ENCODE measurements at places on chromosomes 1 and 21.

DNA sequence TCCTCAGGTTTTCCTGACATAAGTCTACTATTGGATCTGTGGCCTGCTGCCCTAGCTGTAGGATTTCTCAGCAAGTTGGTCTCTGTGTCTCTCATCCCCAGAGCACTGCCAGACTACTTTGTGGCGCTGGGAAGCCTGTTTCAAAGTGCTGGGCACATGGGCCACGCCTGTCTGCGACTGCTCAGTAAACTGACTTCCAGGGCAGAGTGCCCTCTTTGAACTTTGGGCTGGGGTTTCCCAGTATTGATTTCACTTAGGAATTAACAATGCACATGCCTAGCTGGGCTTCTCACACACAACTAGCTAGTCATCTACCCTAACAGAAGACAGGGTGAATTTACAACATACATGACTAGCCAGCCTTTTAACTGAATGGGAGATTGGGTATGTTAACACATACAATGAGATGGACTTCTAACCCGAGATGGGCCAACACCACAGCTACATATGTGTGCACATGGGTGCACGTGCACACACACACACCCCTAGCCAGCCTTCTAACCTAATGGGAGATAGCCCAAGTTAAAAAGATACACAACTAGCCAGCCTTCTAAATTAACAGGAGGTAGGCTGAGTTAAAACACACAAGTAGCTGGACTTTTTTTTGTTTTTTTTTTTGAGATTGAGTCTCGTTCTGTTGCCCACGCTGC, 6.9 kb upstream of the TRIM17 start:
- DNase-seq, result no peak

- DNase-seq, result peak; percentile 83
Observed at GRCh38 chr1:39102537-39103327, 76.6 kb downstream of the NDUFS5 start.

GRCh38 chr1:11855430-11855829, 3.3 kb downstream of the NPPB start:
- no peak for DNase-seq

- DNase-seq, result no peak
Observed at GRCh38 chr1:223066415-223066814, 76.6 kb downstream of the TLR5 start.

DNA sequence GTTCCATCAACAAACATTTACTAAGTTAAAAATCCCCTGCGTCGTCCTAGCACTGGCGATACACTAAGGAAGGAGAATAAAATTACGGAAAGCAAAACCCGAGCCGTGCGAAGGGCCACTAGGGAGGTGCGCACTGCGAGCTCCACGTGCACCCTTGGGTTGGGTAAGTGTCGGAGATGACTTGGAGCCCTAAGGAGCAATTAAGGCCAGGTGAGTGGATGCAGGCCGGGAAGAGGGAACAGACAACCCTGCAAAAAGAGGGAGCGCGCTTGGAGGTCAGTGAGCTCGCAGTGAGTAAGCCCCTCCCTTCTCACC, 704 bp downstream of the WDR4 start:
- DNase-seq, result no peak

DNA sequence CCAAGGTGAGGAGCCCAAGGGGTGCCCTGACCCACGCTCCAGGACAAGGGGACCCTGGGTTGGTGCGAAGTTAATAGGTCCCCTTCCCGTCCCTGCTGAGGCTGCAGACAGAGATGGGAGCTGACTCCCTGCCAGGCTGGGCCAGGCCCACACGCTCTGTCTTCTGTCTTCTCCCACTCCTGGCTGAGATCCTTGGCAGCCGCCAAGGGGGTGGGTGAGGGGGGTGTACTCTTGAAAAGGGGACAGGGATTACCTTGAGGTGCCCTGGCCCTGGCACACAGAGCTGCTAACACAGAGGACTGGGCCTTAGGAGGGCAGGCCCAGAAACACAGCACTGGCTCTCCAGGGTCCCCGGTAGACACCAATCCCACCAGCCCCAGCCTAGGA, 11.0 kb upstream of the CTRC start:
- no peak for DNase-seq

- peak; percentile 68 for DNase-seq
Observed at GRCh38 chr21:33362044-33362555, 37.3 kb downstream of the IFNAR1 start.

DNA sequence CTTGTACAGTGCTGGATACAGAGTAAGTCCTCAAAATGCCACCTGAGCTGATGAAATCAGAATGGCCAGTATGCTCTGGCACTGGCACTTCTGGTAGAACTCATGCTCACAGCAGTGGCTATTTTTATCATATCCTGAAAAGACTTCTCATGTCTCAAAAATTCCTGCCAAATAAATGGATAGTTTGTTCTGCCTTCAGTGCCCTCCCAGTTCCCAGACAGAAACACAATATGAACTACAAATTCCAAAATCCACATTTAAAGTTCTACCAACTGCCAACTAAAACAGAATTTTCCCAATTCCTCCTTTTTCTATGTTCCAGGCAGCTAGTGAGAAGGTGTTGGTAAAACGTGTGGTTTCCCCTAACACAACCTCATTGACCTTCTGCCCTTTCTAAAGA, 51.4 kb upstream of the RGS1 start:
- no peak for DNase-seq

- DNase-seq, result no peak
Observed at GRCh38 chr21:16588433-16588860, 858.7 kb downstream of the USP25 start.

DNA sequence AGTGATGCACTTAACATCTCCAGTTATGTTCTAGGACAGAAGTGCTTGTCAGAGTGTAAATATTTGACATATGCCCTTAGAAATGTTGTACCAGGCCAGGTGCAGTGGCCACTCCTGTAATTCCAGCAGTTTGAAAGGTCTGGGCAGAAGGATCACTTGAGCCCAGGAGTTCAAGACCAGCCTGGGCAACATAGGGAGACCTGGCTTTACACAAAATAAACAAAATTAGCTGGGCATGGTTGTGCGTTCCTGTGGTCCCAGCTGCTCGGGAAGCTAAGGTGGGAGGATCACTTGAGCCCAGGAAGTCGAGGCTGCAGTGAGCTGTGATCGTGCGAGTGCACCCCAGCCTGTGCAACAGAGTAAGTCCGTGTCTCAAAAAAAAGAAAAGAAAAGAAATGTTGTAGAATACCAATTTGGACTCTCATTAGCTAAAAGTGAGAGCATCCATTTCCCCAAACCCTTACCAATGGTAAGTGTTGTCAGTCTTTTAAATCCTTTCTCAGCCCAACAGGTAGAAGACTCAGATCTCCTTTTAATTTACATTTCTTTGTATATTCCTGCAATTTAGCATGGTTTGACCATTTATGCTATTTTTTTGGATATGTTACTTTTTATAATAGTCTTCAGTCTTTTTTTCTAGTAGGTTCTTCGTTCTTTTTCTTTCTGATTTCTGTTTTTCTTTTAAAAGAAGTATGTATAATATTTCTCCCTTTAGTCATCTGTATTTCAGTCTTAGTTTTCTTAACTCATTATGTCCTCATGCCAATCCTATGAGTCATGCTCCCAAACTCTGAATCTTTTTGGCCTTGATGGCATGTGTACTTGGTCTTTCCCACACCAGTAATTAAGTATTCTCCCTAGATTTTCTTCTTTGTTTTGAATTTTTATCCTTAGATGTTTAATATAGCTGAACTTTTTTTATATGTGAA, 74.4 kb downstream of the CAMTA1 start:
- no peak for DNase-seq

DNA sequence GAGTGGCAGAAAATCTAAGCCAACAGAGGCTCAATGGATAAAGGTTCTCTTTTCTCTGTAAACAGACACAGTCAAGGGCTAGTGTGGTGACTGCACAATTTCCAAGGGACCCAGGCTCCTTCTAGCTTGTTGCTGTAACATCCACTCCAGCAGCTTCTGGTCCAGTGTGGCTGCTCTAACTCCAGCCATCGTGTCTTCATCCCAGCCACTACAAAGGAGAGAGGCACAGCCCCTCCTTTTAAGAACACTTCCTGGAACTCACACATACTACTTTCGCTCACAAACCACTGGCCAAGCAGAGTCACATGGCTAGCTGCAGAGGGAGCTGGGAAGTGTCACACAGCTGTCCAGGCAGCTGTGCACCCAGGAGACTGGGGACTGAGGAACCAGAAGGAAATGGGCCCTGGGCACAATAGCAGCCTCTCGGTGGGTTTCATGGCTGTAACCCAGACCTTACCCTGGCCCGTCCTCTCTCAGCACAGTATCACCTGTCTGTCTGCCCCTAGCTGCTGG, 188.6 kb upstream of the VAMP3 start:
- no peak for DNase-seq

GRCh38 chr1:195733826-195734225, 874.4 kb downstream of the KCNT2 start:
- DNase-seq, result peak; percentile 56

GRCh38 chr1:73953586-73953985, 244.4 kb downstream of the LRRIQ3 start:
- DNase-seq, result no peak

DNA sequence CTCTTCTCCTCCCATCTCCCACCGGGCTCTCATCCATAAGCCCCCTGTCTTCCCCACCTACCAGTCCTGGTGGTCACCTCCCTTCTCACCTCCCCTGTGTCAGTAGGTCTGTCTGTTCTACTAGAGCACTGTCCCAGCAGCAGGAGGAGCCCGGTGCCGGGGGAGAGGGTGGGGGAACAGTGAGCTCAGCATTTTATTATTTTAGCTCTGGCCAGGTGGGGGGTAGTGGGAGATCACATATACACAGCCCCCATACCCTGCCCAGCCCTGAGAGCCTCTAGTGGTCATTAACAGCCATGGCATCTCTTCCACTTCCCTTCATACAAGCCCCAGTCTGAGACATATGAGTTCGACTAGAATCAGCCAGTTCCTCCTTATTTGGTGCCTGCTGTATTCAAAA, at the start of gene TMOD4:
TMOD4 (minus strand) TSS at position 119 of the 400 bp plus-strand sequence. CDS start 1,106 bp downstream, outside the sequence.
- DNase-seq, result peak; percentile 66

DNA sequence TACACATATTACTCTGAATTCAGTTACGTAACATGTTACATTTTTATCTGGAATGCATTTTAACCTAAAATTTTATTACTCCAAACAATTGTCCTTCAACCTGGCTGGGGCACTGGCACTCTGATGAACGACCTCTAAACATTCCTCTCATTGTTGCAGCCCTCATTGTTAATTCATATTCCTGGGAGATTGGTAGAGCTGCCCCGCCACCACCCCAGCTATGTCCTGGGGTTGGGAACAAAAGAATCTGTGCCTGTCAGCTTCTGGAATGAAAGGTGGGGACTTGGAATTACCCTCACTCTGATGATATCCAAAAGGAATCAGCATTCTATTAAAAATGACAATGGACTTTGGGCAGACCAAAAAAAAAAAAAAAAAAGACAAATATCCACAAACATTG, 38.0 kb upstream of the DESI2 start:
- no peak for DNase-seq

- DNase-seq, result no peak
Observed at GRCh38 chr1:238592621-238593020, 701.9 kb upstream of the ZP4 start.

GRCh38 chr1:185049670-185050069, 4.3 kb downstream of the RNF2 start:
- DNase-seq, result no peak

DNA sequence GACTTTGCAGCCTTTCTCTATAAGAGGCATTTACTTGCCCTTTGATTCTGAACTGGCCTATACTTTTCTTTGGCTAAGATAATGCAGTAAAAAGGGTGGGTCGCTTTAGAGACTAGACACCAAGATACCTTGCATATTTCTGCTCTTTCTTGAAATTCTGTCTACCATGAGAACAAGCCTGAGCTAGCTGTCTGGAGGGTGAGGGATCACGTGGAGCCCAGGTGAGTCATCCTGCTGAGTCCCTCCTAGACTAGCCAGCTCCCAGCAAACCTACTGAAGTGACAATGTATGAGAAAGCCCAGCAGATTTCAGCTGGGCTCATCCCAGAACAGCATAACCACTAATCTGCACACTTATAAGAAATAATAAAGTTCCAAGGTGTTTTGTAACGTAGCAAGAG, 408.0 kb upstream of the KAZN start:
- DNase-seq, result no peak

GRCh38 chr1:36087233-36088123, 1.2 kb upstream of the ADPRS start:
- peak; percentile 53 for DNase-seq

- peak; percentile 42 for DNase-seq
Observed at GRCh38 chr1:16351456-16351993, 755 bp downstream of the FBXO42 start.

DNA sequence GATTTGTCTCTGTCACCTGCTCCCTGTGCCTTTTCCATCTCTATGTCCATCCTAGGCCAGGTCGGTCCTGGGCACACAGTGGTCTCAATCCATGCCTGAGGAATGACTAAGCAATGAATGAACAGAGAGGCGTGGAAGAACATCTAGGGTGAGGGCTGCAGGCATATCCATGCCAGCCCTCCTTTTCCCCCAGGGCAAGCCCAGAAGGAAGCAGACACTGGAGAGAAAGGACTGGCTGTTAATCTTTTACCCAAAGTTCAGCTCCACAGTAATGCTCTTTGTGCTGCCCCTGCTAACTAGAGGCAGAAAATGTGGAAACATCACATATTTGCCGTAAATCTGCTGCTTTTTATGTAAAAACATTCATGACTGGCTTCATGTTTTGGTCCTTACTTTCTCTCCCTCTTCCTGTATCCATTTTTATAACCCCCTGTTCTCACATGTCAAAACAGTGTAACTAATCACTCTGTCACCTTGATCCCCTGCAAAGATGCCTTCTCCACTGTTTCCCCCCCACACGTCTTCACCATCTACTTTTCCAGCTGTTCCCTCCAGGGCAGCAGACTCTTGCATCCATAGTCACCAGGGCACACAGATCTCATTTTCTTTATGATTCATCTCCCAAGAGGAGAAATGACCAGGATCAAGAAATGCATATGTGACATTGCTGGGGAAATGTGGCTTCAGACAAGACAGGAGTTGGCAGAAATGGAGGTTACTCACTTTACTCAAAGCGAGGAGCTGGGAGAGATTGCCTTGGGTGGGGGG, 166.4 kb upstream of the PROX1 start:
- DNase-seq, result no peak

GRCh38 chr1:212613440-212614335, 5.1 kb downstream of the ATF3 start:
- DNase-seq, result no peak

DNA sequence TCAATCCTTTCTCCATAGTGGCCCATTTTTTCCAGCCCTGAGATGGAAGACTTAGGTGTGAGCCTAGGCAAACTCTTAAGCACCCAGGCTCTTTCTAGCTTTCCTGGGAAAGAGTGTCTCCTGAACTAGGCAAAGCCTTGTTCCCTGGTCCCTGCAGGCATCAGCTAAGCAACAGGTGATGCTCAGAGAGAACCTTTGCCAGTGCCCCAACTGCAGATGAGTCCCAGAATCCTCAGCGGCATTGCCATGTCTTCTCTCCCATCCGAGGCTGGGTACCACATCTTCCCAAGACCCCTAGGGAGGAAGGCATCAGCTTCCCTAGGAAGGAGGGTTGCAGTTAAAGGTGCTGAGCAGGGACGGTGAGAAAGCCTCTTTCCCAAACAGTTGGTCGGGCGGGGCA, 8.2 kb upstream of the VSIG8 start:
- no peak for DNase-seq

DNA sequence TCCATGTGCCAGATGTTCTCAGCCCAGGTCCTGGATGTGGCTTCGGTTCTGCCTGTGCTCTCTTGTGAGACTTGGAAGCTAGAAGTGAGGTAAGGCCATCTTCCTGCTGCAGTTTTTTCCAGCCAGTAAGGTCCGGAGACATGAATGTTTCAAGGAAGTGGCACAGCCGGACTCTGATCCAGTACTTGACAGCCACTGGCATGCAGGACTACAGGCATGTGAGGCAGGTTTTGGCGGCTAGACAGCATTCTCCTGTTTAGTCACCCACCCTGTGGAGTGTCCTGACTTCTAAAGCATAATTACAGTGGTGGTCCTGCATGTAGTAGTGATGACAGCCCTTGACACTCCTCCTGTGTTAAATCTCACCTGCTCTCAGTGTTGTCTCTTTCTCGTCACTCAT, 72.3 kb downstream of the TNFSF4 start:
- DNase-seq, result no peak
